A375 (cell line): ENCODE measurements at places on chromosomes 6 and 20. TPM values are rescaled to one million over a fixed set of nuclear protein-coding genes. Genes with fewer than 3 reads are reported as not detected.

C20orf144 gene
- 0.04 TPM in 1 of 2 replicates, not detected in the other for total RNA-seq

PRL gene
- not detected in 2 replicates for total RNA-seq

FABP7 gene
- total RNA-seq: 8.4 and 10.9 TPM in 2 replicates

GNMT gene
- total RNA-seq: 0.57 TPM in 1 of 2 replicates, not detected in the other

C6orf141 gene
- total RNA-seq: 35.9 and 37.0 TPM in 2 replicates

TEAD3 gene
- total RNA-seq: 4.2 and 6.3 TPM in 2 replicates

TGM3 gene
- total RNA-seq: not detected in 2 replicates

NQO2 gene
- 29.2 and 29.4 TPM in 2 replicates for total RNA-seq

SGK2 gene
- total RNA-seq: 0.05 TPM in 1 of 2 replicates, not detected in the other

HS3ST5 gene
- total RNA-seq: not detected in 2 replicates

PSORS1C2 gene
- not detected in 2 replicates for total RNA-seq

NOTCH4 gene
- total RNA-seq: 4.6 and 4.7 TPM in 2 replicates

CST7 gene
- total RNA-seq: not detected in 2 replicates

IYD gene
- 0.04 TPM in 1 of 2 replicates, not detected in the other for total RNA-seq

OLIG3 gene
- total RNA-seq: not detected in 2 replicates

SPATA25 gene
- 2.6 and 3.1 TPM in 2 replicates for total RNA-seq

STX11 gene
- total RNA-seq: 0.08 and 0.24 TPM in 2 replicates

PI16 gene
- not detected in 2 replicates for total RNA-seq

RSPO3 gene
- total RNA-seq: not detected in 2 replicates

OR2J3 gene
- total RNA-seq: not detected in 2 replicates

RNF8 gene
- total RNA-seq: 18.3 and 26.8 TPM in 2 replicates

NKX2-2 gene
- total RNA-seq: 0.41 and 1.8 TPM in 2 replicates

HTR1E gene
- total RNA-seq: not detected in 2 replicates

GOPC gene
- total RNA-seq: 13.4 and 14.8 TPM in 2 replicates

SLC22A3 gene
- total RNA-seq: not detected in 2 replicates

PGC gene
- total RNA-seq: not detected in 2 replicates

KIF6 gene
- 2.5 and 2.7 TPM in 2 replicates for total RNA-seq

PPDPF gene
- 66.1 and 98.5 TPM in 2 replicates for total RNA-seq

SOBP gene
- total RNA-seq: 1.8 and 4.1 TPM in 2 replicates

KCNQ2 gene
- total RNA-seq: 0.30 and 0.45 TPM in 2 replicates

BPI gene
- total RNA-seq: not detected in 2 replicates

IER3 gene
- total RNA-seq: 799 and 821 TPM in 2 replicates

TPD52L1 gene
- 44.5 and 50.9 TPM in 2 replicates for total RNA-seq

FAM209B gene
- total RNA-seq: 1.1 TPM in 1 of 2 replicates, not detected in the other

RAMACL gene
- total RNA-seq: 0.23 and 0.66 TPM in 2 replicates

SLC22A7 gene
- total RNA-seq: not detected in 2 replicates

CCN5 gene
- total RNA-seq: not detected in 2 replicates

ACTL10 gene
- 9.3 and 9.6 TPM in 2 replicates for total RNA-seq

TMEM74B gene
- 0.37 TPM in 1 of 2 replicates, not detected in the other for total RNA-seq

GPX5 gene
- total RNA-seq: not detected in 2 replicates

POU5F1 gene
- total RNA-seq: 0.21 TPM in 1 of 2 replicates, not detected in the other
